ENCODE measurements at places on chromosomes 7 and 10.

DNA sequence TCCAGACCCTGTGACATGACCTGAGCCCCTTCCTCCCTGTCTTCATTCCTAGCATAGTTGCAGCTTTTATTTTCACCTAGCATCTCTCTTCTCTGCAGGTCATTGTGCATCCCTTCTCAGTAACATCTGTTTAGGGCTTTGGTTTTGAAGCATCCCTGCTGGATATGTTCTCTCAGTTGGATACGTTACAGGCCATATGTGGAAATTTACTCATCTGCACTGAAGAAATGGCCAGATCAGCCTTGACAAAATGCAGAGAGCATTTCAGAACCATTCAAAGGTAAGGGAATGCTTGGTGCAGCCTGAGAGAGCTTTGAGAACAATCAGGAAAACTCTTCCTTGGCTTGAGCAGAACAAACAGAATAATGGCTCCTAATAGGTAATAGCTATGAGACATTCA lies 647.0 kb downstream of the KCNMA1 start:
- no peak for DNase-seq

- no peak for DNase-seq
Measured at GRCh38 chr10:59325116-59325515, 37.2 kb downstream of the FAM13C start.

DNA sequence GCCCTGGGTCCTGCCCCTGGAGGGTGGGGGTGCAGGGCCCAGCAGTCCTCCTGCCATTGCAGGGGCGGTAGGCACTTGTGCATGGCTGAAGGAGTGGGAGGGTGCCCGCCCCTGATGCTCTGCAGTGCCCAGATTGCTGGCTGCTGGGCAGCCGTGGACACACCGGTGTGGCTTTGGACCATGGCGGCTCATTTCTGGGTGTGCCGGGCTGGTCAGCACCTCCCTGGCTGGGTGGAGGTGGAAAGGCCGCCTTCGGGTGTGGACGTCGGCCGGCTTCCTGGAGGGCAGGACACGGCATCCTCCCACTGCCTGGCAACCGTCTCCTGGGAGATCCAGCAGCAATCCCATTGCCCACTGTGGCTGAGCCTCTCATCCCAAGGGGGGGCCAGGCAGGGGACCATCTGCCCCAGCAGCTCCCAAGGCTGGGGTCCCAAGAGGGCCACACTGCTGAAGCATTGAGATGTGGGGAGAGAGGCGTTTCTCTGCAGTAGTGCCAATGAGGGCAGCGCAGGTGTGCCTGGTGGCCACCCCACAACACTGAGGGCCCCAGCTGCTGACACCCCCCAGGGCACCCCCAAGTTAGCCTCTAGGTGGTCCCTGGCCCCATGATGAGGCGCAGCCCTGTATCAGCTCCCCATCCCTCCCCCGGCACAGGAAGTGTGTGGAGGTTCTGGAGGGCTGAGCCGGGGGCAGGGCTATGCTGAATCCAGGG lies 12.9 kb downstream of the TTYH3 start:
- DNase-seq, result no peak

DNA sequence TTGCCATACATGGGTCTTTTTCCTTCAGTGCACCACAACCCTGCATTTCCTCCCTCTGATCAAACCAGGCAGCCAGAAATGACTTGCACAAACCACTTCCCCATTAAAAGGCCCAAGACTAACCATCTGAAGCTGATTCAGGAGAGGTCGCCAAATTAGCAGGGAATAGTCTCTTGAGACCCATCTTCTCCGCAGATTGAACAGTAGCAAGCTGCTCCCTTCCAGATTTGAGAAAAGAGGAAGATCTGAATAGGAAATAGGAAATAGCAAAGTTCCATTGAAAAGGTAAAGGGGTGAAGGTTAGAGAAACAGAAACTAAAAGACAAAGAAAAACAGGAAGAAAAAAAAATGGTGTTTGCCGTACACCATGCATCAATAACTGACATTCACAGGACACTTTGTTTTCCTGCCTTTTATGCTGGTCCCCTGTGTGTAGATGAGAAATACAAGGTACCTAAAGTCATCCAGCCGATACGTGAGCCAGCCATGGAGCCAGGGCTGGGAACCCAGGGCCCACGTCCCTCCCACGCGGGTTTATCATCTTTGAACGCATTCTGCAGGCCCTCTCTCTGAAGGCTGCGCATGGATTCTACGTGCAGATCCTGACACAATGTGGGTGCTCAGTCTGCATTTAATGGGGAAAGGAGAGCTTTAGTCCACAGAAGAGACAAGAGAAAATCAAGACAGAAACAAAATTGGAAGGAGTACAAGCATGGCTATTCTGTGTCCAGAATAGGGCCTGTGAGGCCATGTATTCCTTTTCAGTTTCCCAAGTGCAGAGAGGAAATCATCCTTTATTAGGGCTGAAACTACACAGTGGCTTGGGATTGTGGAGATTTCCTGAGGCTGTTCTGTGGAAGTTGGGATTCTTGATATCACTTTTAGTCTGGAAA lies 268.4 kb upstream of the NPVF start:
- DNase-seq, result peak; percentile 74

GRCh38 chr10:96984541-96985131 lies 152.5 kb downstream of the LCOR start:
- DNase-seq, result peak; percentile 90

- DNase-seq, result no peak
Measured at GRCh38 chr10:133158756-133159610, 1.0 kb upstream of the KNDC1 start.

DNA sequence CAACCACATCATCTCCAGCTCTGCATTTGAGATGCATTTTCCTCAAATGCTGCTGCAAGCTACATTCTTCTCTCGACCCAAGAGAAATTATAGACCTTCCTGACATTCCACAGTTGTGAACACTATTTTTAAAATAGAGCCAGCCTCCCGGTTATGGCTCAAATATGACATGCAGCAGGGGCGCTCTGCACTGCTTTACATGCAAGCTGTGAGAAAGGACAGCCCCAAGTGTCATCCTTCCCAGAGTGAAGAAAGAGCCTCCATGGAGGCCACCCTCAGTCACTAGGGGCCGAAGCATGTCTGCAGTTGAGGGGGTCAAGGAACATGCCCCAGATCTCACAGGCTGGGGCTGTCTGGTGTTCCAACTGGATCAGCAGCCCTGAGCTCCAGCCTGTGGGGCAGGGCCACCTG lies 63.9 kb upstream of the CHST15 start:
- no peak for DNase-seq

GRCh38 chr7:122520971-122521555 lies 177.9 kb downstream of the RNF133 start:
- no peak for DNase-seq

- no peak for DNase-seq
Measured at GRCh38 chr10:10520491-10521385, 496.9 kb upstream of the CELF2 start.

DNA sequence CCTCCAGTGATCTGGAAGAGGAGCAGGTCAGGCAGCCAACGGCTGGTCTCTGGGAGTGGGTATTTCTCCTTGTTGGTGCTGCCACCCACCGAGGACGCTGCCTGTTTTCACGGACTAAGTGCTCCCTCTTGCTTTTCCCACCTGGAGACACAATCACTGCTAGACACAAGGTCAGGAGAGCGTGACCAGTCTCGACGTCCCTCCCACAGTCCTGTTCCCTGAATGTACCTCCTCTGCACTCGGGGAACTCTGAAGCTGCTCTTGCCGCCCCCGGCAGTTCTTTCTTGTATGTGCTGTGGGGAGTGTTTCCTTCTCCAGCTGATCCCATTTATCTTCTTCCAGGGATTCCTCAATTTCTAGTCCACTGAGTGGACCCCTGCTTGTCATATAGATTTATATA lies 89.4 kb downstream of the CYTH3 start:
- DNase-seq, result no peak

GRCh38 chr7:27930910-27931476 lies 191.0 kb downstream of the TAX1BP1 start:
- no peak for DNase-seq

- DNase-seq, result no peak
Measured at GRCh38 chr7:51316666-51317581, at the start of gene COBL. Gene COBL, minus strand, starts transcription at chr7:51316809. Its CDS starts 176 bp downstream, at chr7:51316633.

DNA sequence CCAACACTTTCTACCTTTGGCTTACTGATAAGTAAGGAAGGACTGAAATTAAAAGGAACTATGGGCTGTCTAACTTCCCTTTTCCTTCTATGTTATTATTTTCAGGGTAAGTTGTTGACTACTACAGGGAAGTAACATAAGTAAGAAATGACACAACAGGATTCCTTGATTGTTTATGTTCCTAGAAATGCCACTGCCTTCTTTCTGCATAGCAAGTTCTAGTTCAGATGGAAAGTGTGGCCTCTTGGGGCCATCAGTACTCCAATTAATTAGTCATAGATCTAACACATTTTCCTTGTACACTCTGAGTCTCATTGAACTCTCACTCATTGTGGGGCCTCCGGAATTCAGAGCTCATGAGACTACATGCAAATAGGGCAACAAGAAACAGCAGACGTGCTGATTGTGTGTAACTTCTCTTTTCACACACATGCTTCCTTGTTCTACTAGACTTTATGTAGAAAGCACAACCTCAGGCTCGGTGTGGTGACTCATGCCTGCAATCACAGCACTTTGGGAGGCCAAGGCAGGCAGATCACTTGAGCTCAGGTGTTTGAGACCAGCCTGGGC lies 35.3 kb upstream of the HIBADH start:
- DNase-seq, result peak; percentile 30

GRCh38 chr7:42392826-42393225 lies 155.8 kb upstream of the GLI3 start:
- no peak for DNase-seq

DNA sequence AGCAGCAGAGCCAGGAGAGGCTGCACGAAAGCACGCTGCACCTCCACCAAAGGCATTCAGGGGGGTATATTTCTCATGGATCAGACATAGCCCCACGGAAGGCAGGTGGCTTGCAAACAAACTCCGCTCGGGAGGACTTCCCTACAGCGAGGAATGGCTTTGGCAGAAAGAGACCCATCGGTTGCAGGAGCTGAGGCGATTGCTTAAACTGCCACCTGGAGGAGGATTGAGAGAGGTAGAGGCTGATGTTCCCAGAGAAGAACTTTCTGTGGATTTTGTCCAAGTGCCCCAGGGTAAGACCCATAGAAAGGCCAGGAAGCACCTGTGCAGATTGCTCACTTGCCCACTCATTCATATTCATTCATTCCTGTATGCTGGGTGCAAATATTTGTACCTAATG lies 89.1 kb downstream of the NEUROD6 start:
- DNase-seq, result no peak

GRCh38 chr10:26486304-26486703 lies 48.2 kb downstream of the APBB1IP start:
- DNase-seq, result no peak

DNA sequence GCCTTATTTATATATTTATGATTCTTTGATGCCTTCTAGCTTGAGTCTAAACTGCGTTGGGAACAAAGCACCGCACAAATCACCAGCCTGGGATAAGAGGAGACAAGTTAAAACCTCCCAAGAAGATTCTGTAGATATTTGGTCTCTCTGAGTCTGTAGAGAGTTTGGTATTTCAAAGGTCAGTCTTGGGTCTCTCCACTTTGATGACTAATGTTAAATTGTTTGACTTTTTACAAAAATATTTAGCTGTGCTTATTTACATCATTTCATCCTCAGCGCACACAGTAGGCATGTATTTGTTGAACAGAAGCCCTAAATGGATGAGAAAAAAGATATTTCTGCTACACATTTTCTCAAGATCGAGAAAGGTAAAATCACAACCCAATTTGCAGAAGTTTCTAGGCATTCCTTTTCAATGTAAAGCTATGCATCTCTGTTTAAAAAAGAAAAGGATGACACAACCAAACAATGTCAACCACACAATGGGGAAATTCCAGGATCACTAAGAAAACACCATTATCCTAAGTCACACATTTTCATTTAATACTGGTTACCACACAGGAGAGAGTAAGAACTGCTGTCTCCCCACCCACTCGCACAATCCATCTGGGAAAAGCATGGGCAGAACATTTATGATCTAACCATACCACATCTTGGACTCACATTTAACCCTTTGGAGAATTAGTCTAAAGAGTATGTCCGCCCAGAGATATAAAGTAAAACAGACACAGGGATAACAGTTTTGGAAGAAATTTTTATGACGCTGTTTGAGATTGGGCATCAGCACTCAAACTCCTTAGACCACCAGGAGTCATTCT lies 4.4 kb downstream of the CDK6 start:
- no peak for DNase-seq

GRCh38 chr7:3272691-3273141 lies 28.3 kb upstream of the SDK1 start:
- DNase-seq, result no peak

DNA sequence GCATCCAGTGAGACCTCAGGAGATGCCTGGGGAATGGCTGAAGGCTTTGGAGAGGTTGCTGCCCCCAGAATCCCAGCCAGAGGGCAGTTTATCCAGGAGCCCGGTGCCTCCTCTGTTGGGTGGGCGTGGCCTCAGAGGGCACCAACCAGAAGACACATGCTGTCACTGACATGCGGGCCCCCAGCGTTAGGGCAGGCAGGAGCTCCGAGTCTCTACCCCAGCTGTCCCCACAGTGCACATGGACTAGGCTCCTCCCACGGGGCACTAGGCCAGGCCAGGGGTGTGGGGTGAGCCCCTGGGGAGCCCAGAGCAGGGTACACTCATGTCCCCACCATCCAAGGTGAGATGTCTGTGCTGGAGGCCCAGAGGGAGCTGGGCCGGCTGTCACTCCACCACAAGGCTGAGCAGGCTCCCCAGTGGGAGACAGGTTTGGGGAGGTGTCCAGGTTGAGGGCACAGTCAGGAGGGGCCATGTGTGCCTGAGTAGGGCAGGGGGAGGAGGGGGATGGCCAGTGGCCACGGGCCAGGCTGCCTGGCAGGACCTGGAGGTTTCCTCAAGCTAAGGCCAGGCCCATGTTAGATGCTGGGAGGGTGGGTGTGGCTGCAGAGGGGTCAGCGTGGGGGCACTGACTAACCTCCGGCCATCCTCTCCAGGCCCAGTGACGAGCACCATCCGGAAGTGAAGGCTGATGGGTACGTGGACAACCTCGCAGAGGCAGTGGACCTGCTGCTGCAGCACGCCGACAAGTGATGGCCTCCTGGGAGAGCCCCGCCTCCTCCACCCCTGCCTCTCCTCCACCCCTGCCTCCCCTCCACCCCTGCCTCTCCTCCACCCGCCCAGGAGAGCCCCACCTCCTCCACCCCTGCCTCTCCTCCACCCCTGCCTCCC lies 131.3 kb downstream of the FAM53B start:
- no peak for DNase-seq

All from GDM1 (cell line).